Stimulated activated naive B cell treated with anti-CD40 and anti-IgM and Interleukin-4, amounts not matched to agents 10 μg/mL and 1 μg/mL and 100 μg/mL, for 72 hours (primary cell): ENCODE measurements at places on chromosomes 11 and 22.

DNA sequence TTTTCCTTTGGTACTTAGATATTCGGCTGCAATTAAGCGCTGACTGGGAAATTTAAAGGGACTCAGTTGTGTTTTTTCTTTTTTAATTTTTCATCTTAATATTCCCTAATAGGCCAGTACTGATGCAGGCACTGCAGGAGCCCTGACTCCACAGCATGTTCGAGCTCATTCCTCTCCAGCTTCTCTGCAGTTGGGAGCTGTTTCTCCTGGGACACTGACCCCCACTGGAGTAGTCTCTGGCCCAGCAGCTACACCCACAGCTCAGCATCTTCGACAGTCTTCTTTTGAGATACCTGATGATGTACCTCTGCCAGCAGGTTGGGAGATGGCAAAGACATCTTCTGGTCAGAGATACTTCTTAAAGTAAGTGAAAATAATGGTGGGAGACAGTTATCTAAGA is 3.8 kb downstream of the YAP1 start:
- no peak for DNase-seq

- no peak for DNase-seq
Observed at GRCh38 chr22:28021998-28022660, 103.1 kb upstream of the PITPNB start.

GRCh38 chr11:104462341-104462740 is 298.4 kb upstream of the PDGFD start:
- no peak for DNase-seq

- DNase-seq: no peak
Observed at GRCh38 chr11:115778928-115779650, 274.9 kb upstream of the CADM1 start.

DNA sequence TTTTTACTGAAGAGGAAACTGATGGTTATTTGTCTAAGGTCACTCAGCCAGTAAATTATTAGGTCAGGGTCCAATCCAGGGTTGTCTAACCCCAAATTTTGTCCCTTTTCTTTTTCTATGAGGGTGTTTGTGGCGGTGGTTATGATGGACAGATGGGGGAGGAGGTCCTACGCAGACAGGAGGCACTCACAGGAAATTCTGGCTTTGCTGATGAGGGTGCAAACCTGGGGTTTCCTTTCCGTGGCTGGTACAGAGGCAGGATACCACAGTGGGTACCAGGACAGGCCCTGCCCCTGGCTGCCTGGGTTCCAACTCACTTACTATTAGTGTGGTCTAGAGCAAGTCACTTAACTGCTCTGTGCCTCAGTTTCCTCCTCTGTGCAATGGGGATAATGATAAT is 91.0 kb downstream of the RRM1 start:
- DNase-seq: no peak

GRCh38 chr11:1012740-1013630 is 23.5 kb downstream of the MUC6 start:
- DNase-seq: no peak

- no peak for DNase-seq
Observed at GRCh38 chr22:48581205-48581766, 1246.4 kb downstream of the BRD1 start.

GRCh38 chr11:132782102-132782501 is 750.2 kb downstream of the OPCML start:
- no peak for DNase-seq

- DNase-seq: no peak
Observed at GRCh38 chr22:19722178-19722981, 959 bp upstream of the GP1BB start.

DNA sequence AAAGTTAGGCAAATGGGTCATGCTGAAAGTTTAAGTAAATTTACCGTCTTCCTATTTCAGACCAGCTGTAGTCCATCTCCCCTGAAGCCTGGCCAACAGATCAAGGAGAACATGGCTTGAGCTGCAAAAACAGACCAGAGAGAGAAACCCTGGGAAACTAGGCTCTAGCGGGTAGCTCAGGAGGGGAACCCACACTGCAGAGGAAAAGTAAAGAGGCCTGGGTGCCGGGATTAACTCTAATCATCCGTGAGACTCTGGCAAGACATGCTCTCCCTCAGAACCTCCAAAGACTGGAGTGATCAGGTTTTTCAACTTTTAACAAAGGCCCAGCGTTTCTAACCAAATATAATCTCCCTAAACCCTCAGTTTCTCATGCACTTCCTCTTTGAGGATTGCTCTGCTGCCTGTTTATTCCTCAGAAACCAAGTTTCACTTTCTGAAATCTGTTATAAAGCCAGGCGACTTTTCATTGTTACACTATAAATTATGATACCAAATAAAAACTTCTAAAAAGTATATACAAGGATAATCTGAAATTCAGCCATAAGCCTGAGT is 67.5 kb downstream of the GAB2 start:
- no peak for DNase-seq

DNA sequence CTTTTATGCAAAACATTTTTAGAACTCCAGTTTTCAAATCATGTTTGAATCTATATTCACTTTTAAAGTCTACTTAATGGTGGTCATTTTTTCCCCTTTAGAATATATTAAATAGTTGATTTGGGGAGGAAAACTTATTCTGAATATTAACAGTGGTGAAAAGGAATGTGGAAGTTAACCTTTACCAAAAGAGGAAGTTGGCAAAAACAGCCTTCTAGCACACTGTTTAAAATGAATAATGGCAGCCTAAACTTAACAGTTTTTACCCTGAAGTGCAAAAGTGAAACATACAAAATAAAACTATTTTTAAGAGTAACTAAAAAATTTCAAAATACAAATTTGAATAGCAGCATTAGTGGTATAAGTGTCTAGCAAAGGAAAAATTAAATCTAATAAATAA is 86.4 kb downstream of the GRK3 start:
- no peak for DNase-seq

DNA sequence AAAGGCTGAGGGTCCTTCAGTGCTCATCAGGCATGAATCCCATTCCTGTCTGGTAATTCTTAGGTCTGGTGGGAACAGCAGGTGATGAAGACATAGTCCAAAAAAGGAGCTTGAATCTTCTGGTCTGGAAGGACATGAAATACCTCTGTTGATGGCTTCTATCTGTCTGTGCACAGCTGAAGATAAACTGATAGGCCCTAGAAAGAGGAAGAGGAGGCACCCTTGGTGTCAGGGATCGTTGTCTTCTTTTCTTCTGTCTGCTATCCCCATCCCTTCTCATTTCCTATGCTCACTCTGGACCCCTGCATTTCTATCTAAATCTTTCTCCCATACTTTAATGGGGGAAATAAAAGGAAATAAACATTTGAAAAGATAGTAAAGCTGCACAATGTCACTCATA is 9.4 kb downstream of the AGBL2 start:
- DNase-seq: no peak

- DNase-seq: no peak
Observed at GRCh38 chr22:33013531-33014162, 44.5 kb downstream of the SYN3 start.

GRCh38 chr11:120808616-120809050 is 215.3 kb upstream of the TBCEL start:
- DNase-seq: no peak

DNA sequence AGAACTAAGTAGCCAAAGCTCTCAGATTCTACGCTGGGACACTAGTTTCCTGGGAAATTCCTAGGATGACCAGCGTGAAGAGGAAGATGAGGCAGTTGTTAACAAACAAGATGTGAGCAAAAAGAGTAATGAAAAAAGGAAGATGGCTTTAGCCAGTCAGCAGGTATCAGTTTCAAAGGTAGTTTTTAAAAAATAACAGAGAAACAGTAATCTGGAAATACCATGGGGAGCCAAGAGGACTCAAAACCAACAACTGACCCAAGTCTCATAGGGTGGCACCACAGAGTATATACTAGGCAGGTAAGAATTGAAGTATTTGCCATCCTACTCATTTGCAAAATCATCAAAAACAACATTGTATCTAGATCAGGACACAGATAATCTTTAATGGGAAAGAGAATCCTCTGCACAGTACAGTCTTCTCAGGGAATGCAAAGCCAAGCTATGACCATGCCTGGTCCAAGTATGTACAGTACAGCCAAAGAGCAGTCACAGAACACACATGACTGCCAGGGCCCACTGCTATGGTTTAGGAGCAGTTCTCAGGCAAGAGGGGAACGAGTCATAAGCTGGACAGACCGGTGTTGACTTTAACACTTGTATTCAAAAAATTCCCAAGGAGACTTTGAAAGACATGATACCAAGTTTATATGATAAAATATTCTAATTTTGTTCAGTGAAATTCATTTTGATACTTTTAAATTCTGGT is 20.6 kb downstream of the MSANTD4 start:
- DNase-seq: no peak

DNA sequence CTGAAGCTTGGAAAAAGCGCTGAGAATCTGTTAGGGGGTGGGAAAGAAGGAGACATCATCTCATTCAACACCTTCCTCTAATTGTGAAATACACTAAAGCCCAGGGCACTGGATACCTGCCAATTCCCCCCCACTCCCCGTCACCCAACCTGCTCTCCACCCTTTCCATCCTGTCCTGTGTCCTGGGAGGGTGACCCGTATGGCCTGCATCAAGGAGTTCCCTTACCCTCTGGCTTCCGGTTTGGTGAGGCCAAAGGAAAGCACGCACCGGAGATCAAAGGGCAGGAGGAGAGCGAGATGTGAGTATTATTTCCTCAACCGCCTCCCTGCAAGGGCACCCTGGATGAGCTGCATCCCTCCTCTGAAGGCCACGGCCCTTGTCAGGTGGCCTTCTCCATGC is 65.0 kb upstream of the PTPRJ start:
- DNase-seq: no peak

GRCh38 chr11:2433106-2433925 is 11.0 kb downstream of the TRPM5 start:
- DNase-seq: no peak

- peak; percentile 82 for DNase-seq
Observed at GRCh38 chr11:57335343-57336110, at the start of gene SSRP1. Gene SSRP1 (minus strand): TSS chr11:57335892. CDS start chr11:57335121, 771 bp downstream.

DNA sequence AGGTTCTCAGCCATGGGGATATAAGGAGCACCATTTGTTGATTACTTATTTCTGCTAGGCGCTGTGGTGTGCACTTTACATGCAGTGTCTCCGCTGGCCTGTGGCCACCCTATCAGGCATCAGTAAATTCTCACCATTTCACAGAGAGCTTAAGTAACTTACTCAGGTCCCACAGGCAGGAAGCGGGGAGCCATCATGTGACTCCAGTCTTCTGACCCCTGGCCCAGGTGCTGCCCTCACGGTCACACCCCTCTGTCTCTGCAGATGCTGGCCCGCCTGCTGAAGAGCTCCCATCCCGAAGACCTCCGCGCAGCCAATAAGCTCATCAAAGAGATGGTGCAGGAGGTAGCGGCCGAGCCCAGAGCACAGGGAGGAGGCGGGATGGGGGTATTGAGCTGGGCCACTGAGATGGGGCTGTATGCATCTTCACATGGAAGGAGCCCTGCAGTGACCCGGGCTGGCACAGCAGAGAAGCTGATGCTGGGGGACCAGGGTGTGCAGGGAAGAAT is 12.8 kb downstream of the GGA1 start:
- no peak for DNase-seq

GRCh38 chr11:115469361-115469760 is 34.9 kb downstream of the CADM1 start:
- peak; percentile 3 for DNase-seq

DNA sequence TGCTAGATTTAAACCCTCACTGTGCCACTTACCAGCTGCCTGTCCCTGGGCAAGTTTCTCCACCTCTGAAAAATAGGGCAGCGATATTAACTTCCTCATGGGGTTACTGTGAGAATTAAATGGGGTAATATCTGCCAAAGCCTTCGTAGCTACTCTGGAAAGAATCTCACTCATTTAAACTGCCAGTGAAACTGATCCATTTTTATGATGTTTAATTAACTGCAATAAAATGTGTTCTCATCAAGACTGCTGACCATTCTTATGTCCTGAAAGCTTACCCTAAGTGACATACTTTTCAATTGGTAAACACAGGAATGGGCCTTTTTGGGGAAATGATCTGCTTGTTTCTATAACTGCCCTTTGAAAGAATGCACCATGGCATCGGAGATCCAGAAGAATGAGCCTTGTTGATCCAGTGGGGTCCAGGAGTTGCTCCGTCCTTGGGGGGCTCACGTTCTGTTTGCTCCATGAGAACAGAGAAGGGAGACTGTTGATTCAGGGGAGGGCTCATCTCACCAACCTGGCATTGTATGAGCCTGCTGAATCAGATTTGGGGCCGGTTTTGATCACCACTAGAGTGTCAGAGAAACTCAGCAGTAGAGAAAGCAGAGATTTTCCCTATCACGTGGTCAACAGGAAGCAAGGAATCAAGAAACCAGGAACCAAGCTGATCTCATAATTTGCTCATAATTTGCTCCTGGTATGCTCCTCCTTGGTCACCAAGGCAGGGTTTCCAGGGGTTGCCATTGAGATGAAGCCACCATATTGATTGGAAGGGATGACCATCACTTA is 7.0 kb upstream of the CCDC86 start:
- DNase-seq: no peak

DNA sequence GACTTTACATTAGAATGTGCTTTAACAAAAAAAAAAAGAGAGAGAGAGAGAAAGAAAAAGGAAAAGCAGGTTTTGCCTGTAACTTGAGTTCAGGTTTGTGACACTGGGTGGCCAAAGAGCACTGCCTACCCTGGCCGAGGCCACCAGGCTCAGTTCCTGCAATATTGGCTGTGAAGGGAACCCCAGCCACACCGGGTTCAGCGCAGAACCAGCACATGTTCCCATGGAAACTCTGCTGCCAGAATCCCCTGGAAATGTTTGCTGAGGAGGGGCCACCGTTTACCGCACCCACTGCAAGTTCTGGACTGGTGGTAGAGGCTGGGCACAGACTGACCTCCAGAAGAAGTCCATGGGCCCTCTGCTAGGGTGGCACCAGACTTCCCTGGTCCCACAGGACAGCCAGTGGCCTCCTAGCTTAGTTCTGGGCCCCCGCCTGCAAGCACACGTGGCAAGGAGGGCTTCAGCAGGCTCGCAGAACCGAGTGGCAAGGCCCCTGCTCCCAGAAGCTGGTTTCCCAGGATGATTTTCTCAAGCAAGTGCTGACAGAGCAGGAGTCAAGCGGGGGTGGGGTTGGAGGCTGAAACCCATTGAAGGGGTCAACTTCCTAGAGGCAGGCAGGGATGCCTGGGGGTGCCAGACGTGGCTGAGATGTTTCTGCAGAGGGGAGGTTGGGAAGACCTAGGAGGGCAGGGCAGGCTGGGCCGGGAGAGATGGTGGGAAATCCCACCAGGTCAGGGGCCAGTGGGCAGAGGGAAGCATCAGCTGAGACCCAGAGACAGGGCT is 51.2 kb downstream of the NFAM1 start:
- no peak for DNase-seq

DNA sequence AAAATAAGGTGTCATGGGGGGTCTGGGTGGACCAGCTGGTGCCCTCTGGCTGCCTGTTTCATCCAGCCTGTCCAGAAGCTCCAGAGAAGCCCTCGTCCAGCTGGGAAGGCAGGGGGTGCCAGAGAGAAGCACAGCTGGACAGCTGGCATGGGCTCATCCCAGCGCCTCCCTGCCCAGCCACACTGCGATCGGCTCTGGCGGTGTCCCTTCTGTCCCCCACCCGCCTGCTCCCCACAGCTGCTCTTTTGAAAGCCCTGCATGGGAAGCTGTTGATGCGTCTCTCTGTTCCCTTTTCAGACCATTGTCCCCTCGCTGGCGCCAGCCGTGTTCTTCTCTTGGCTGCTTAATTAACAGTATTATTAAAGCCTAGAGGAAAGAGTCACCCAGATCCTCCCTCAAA is 86.5 kb downstream of the MN1 start:
- DNase-seq: no peak
